ENCODE measurements at places on chromosomes 13 and 19.

DNA sequence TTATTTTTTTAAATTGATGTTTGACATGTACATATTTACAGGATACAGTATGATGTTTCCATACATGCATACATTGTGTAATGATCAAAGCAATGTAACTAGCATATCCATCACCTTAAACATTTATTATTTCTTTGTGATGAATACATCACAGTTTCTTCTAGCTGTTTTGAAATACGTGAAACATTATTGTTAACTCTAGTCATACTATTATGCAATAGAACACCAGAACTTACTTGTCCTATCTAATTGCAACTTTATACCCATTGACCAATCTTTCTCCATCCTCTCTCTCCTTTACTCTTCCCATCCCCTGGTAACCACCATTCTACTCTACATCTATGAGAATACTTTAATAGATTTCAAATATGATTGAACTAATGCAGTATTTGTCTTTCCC, 1942.7 kb downstream of the PCDH9 start:
- DNase-seq, result no peak

DNA sequence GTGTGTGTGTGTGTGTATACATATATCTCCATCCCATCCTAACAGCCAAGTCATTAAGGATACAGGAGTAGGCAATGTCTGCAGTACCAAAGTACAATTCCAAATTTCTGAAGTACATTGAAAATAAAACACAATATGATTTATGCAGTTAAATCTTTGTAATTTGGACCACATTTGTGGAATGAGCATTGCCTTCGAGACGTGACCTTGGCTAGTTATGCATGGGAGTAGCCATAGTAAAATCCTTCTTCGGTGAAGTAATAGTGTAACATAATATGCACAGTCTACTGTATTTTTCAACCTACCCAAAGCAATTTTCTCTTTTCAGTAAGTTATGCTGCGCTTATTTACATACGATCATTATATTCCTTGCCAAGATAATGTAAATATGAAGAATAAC, 665.7 kb upstream of the GPC6 start:
- no peak for DNase-seq

DNA sequence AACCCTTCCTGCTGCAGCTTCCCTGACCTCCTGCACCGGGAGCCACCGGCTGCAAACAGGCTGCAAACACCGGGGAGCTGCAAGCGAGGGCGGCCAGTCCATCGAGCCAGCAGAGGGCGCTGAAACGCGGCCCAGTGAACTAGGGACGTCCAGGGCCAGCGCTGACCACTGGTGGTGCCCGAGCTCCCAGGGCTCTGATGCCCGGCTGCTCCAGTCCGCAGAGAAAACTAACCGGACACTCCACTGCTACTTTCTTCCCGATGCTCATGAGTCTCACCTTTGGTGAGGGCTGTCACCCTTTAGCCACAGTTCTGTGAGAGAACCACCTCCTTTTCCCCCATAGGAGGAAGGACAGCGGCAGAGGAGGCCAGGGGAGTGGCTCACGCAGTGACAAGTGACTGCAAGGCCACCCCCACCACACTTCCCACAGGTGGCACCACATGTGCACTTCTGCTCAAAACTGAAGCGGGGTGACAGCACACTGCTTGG, 82.8 kb upstream of the MTIF3 start:
- peak; percentile 47 for DNase-seq

GRCh38 chr13:57832187-57832586, 200.6 kb downstream of the PCDH17 start:
- DNase-seq, result no peak

GRCh38 chr19:9932835-9933234, 3.5 kb downstream of the OLFM2 start:
- DNase-seq, result no peak

DNA sequence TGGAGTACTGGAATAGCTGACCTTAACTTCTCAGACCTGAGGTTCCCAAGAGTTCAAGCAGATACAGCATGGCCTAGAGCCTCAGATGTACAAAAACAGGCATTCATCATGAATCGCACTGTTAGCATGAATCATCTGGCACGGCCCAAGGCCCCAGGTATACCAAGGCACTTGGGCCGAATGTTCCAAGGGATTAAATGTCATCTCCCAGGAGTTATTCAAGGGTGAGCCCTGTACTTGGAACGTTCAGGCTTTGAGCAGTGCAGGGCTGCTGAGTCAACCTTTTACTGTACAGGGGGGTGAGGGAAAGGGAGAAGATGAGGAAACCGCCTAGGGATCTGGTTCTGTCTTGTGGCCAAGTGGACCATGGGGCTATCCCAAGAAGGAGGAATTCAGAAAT, 6.3 kb downstream of the KLK3 start:
- no peak for DNase-seq

DNA sequence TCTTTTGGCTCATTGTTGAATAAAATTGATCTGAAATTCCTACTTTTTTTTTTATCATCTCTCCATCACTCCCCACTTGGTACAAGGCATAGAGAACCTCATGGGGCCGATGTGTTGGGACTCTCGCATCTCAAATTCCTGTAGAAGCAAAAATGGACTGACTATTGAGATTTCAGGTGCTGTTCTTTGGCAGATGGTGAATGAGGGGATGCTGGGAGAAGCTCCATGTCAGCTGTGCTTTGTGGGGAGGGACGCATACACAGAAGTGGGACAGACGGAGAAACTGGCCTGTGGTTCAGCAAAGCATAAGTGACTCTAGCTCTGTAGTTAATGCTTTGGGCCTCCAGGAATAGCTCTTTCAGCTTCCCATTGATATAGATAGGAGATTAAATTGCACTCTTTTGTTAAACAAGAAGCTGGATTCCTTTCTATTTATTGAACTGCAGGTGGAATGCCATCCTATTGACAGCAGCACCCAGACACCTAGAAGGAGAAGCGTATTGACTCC, 194.5 kb upstream of the RNF113B start:
- no peak for DNase-seq

GRCh38 chr13:33550885-33551284, 265.3 kb upstream of the STARD13 start:
- DNase-seq, result no peak

GRCh38 chr19:14478113-14478545, 3.0 kb upstream of the PTGER1 start:
- no peak for DNase-seq

DNA sequence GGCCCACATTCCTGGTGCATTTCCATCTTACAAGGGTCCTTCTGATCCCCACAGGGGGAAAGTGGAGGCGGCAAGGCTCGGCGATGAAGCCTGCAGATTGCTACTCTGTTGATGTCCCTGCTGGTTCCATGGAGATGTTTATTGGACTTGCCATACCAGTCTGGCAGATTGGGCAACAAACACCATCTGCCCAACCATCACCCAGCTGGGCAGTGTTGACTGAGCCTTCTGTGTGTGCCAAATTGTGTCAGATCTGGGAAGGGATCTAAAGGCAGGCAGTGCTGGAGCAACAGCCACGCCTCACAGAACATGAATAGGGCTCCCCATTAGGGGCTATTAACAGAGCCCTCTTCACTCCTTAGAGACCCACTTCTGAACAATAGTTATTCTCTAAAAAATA, 35.0 kb downstream of the FLT1 start:
- DNase-seq, result no peak

- DNase-seq, result no peak
Observed at GRCh38 chr19:6276447-6276846, 3.3 kb downstream of the MLLT1 start.

DNA sequence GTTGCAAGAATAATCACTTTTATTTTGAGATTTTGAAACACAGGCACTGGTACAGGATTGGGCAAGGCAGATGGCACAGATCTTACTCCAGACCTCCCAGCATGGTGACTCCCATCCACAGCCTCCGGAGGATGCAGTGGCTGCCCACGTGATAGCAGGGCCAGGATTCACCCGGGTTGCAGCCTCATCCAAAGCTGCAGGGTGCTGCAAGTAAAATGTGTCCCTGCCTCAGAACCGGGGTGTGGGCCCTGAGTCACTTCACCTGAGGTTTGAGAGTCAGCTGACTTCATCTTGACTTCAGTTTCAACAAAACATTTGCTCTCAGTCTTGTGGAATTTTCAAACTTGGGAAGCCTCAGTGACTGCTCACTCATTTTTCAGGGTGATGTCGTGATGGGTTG, 201.9 kb downstream of the FGF9 start:
- no peak for DNase-seq

GRCh38 chr13:92589955-92590354, 636.7 kb upstream of the GPC6 start:
- no peak for DNase-seq

GRCh38 chr13:86870444-86870843, 800.7 kb upstream of the SLITRK5 start:
- no peak for DNase-seq

DNA sequence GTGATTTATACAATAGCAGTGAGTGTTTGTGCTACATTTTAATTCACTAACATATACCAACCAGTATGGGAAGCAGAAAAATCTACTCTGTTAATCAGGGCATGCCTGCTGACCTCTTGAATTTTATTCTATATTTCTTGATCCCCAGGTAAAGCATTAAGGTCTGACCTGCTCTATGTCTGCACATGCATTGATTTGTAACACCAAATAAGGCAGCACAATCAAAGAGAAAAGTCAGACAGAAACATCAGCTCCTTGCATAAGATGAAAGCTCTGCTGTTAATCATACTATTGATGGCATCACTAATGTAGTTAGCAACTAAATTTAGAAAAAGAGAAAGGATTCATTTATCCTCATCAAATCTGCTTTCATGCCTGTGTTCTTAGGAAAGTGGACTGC, 2744.8 kb upstream of the PCDH20 start:
- DNase-seq, result no peak

DNA sequence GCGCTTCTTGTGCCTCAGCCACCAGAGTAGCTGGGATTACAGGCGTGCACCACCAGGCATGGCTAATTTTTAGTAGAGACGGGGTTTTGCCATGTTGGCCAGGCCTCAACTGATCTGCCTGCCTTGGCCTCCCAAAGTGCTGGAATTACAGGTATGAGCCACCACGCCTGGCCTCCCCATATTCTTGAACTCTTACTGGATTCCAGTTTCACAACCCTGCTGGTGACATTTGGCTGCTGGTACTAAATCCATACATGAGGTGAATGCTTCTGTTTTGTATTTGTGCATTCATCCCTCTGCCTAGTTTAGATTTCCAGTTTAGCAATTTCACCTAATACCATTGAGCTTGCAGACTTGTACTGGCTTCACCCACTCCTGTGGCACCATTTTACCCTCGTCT, 13.9 kb downstream of the SLC25A15 start:
- no peak for DNase-seq

DNA sequence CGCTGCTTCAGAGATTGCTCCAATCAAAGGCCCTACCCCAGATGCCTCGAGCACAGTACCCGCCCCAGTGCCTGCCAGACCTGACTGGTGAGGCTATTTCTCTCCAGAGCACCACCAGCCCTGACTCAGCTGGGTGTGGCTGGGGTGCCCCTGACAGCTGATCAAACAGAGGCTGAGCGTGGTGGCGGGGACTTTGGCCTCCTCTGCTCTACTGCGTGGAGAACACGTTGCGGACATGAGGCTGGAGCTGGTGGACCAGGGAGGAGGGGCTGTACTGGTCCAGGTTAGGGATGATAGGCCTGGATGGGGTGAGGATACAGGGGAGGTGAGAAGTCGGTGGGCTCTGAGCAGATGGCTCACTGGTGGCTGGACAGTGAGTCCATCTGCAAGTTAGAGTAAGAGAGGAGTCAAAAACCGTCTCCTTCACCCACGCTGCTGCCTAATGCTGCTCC, 3.5 kb upstream of the DOCK6 start:
- no peak for DNase-seq

DNA sequence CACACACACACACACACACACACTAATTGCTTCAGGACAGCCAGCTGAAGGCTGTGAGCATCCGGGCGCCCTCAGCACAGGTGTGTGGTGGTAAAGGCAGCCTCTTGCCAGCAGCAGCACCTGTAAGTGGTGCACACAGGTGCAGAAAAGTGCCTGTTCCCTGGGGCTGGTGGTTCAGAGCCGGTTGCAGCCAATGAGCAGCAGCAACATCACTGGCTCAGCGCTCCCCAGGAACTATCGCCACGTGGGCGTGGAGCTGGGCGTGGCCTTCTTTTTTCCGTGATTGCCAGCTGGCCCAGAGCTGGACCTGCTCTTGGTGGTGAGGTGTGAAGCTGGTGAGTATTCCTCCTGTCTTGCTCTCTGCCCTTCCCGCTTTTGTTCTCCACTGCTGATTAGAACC, at the start of gene NLRP5:
Gene NLRP5 (plus strand): TSS at position 289 of the 400 bp plus-strand sequence.
- DNase-seq, result no peak

- DNase-seq, result no peak
Observed at GRCh38 chr13:48579165-48579918, 46.5 kb upstream of the RCBTB2 start.

DNA sequence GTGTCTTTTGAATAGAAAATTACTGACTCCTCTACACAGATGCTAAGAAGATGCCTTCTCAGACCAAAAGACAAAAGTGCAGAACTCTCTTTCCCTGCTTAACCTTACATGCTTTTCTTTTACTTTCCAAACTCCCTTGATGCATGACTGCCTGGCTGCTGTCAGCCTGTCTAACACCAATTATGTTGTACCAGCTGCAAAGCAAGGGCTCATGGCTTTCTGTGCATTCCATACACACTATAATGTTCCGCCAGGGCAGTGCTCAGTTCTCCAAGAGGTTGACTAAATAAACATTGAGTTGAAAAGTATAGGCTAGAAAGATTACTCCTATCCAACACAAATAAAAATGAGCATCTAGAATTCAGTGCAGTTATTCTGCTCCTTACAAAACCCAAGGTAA, 330.4 kb upstream of the NBEA start:
- DNase-seq, result no peak

DNA sequence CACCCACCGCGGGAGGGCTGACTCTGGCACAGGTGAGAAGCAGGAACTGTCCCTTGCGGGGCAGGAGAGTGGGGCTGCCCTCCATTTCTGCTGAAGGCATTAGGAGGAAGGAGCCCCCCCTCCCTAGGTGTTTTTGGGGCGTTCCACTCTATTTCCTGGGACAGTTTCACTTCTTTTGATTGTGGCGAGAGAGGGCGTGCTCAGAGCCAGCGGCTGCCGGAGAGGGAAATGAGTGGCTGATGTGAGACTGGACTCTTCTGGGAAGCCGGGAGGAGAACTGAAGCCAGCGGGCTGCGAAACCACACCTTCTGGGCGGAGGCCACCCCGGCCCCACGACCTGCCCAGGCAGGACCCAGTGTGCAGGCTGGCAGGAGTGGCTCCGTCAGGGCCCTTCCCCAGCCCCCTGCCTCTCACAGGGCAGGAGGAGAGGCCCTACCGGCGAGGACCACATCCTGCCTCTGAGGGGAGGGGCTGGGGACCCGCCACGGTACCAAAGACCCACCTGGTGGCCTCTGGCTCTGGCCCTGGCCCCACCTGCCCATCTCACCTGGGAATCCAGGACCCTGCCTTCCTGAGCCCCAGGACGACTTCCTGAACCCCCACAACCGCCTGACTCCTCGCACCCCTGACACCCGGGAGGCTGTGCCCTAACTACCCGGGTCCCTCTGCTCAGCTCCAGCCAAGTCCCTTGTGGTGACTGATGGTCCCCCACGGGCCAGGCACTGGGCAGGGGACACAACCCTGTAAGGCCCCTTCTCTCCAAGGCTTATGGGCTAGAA, 25.9 kb downstream of the MPND start:
- peak; percentile 72 for DNase-seq
